ENCODE measurements at places on chromosomes 4 and X.

- DNase-seq = no peak
Observed at GRCh38 chr4:148079961-148080360, 348.1 kb downstream of the ARHGAP10 start.

GRCh38 chr4:56215141-56215783, 172.0 kb downstream of the AASDH start:
- DNase-seq = peak; percentile 31

- no peak for DNase-seq
Observed at GRCh38 chr4:95013236-95013635, 255.5 kb downstream of the BMPR1B start.

DNA sequence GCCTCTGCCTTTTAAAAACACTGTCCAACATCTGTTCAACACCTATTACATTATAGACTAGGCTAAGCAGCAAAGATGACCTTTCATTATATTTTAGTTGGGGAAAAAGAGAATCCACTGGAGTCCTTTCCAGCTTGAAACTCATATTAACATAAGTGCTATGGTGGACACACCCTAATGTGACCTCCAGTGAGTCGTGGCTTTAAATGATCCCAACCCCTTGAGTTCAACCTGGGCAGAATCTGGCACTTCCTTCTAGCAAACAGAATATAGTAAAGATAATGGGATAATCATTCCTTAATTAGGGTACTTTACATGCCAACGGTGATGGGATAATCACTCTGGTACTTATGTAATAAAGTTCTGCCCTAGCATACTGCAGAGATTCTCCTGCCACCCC, 162.6 kb downstream of the MAB21L2 start:
- no peak for DNase-seq

- no peak for DNase-seq
Observed at GRCh38 chr4:15322006-15322405, 105.8 kb upstream of the C1QTNF7 start.

DNA sequence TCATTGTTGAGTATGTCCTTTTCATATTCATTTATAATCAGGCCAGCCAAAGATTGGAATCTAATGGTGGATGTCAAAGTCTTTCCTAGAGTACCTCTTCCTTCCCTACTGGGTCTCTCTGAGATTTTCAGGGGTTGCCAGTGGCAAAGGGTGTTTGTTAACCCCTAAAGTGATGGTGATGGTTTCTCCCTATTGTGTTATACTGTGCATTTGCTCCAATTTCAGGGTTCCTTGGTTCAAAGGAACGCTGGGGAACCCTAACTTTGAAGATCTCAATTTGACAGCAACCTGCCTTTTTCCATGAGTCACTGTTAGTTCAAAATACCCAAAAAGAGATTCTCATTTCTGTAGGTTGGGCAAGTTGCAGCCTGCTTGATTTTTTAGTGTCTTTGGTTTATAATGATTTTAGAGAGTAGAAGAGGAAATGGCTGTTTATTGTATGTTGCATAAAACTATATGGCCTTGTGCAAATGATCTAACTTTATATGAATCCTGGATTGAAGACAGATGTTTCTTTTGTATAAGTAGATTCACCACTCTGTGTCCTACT, 23.0 kb downstream of the GAB1 start:
- no peak for DNase-seq

DNA sequence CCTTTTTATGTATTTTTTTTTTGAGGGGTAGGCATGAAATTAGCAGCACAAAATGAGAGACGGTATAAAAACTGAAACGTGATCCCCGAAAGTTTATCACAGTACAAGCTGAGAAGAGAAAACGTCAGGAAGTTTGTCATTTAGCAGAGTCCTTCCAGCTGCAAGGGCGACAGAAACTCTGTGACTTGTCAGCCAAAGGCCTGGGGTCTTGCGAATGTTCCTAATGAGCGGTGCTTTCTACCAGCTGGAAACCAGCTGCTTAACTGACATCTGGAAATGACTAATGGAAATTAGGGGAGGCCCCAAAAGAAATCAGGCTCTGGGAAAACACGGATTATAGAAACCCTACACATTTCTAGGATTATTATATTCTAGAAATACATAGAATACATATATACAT, 66.5 kb downstream of the CHRNA9 start:
- peak; percentile 20 for DNase-seq

DNA sequence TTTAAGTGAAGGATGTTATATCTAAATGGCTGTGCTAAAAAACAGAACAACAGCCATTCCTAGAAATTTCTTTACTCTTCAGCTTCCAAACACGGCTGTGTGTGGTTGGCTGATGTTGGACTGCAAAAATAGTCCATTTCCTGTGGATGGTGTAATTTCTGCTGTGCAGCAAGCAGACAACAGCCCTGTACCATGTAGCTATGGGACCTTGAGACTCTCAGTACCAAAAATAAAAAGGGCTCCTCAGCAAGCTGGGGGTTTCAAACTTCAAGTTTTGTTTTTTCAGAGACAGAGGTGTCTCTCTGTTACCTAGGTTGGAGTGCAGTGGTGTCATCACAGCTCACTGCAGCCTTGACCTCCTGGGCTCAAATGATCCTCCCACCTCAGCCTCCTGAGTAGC, 18.1 kb downstream of the CD40LG start:
- DNase-seq = no peak

DNA sequence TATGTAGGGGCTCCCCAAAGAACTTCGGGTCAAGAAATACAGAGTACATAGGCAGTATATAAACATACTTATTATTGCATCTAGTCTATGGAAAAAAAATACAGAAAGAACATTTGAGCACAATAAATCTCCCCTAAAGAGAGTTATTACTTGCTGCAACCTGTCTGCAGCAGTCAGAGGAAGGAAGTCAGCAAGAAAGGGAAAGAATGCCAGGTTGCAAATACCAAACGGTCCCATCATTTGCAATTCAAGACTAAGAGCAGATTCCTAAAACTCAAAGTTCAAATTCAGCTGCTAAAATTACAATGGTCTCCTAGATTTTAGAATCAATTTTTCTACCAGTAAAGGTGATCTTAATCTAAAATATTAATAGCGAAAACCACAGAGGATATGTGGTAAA, 236.2 kb upstream of the NUDT6 start:
- DNase-seq = no peak

- no peak for DNase-seq
Observed at GRCh38 chr4:170093973-170094535, 4.3 kb upstream of the AADAT start.

DNA sequence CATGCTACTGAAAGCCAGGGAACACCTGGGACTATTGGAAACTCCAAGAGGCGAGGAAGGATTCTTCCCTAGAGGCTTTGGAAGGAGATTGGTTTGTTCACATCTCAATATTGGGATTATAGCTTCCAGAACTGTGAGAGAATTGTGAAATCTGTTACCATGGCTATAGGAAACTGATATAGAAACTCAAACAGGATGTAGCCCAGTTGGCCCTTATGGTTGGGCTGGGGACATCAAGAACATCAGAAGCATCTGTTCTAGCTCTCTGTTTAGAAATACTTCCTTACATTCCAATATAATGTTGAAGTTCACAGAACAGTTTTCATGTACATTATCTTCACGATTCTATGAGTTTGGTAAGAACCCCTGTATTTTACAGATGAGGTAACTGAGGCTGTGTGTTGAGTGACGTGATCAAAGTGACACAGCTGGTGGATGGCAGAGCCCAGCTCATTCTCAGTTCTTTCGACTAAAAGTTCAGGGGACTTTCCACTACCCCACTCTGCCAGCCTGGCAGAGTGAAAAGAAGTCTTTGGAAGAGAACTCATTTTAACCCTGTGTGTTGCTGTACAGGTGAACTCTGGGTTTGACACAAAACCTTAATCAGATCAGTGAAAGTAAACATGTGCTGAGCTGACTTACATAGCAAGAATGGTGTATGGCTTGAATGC, 183.0 kb downstream of the GBA3 start:
- no peak for DNase-seq

- peak; percentile 86 for DNase-seq
Observed at GRCh38 chr4:10554694-10555093, 97.5 kb upstream of the ZNF518B start.

DNA sequence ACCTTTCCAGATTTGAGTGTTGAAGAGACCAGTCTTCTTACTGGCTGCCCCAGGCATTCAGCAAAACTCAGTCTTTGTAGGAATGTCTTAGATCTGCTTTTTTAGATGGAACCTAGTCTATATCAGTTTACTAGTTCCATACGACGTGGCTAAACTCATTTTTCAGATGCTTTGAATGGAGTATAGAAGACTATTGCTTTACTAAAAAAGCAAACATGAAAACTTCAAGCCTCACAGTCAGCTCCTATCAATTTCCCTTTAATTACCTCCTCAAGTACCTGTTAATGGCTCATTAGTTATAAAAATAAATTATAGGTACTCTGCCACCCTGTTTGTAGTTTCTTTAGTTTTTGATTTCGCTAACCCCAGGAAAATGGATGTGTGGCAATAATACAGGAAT, 63.0 kb upstream of the STOX2 start:
- no peak for DNase-seq

DNA sequence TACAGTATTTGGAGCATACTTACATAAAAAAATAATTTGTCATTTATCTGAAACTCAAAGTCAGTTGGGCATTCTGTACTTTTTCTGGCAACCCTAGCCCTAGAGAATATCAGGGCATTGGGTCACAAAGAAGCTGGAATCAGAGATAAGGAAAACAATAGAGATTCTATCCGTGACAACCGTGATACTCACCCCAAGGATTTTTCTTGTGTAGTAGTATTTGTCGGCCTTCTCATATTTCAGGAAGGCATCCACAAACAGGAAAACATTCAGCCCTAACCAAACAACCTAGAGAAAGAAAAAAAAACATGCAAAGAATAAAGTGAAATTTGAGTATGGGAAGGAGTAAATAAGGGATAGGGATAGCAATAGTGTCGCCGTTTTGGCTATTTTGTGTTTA, 3.6 kb downstream of the NOX1 start:
- DNase-seq = no peak
